CD8-positive, alpha-beta memory T cell (primary cell): ENCODE measurements at places on chromosomes 3 and 15.

DNA sequence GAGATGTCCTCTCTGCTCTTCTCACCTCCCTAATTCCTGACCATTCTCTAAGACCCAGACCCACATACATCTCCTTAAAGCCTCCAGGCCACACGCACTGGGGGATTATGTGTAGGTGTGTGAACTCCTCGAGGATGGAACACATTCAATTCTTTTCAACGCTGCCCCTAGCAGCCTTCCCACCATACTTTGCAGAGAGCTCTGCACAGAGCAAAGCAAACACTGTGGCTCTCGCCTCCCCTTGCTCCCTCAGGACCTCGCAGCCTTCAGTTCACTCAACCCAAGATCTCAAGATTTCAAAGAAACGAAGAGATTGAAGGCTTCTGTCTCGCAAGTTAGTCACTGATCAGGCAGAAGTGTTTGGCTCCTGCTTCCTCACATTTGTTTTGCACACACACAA is 6.0 kb downstream of the ACTC1 start:
- no peak for DNase-seq

DNA sequence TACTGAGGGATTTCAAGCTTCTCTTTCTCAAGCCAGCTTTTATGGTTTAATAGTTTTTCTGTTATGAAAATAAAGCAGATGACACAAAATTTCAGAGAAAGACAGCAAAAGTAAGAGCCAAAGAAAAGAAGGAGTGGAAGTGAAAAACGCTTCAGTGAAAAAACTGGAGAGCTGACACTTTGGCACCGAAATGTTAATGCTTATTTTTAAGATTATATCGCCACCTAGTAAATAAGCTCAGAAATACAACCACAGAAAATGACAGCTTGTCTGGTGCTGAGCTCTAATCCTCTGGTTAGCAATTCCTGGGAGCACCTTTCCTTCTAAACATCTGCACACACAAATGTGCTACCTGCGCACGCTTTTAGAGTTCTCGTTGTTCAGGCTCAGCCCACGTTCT is 101.6 kb downstream of the ZPLD1 start:
- no peak for DNase-seq

- DNase-seq = no peak
Measured at GRCh38 chr15:74395319-74396145, 28.1 kb upstream of the CYP11A1 start.

GRCh38 chr15:45821390-45821789 is 186.6 kb downstream of the SQOR start:
- DNase-seq = no peak

DNA sequence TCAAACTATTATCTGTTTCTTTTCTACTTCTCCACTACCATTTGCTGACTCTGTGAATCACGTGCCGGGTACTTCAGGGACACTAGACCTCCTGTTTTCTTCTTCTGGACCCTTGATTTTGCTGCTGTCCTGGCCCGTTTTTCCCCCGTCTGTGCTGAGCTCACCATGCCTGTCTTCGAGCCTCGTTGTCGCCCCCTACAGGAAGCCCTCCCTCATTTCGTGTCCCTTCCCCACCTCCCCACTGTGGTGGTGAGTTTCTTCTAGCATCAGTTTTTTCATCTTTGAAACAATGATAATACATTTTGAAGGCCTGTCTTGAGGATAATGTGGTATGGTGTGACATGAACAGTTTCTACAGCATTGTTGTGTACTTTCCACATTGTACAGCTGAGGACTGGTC is 12.8 kb downstream of the GABRG3 start:
- no peak for DNase-seq

- DNase-seq = no peak
Measured at GRCh38 chr3:195110647-195111318, 160.2 kb downstream of the XXYLT1 start.

GRCh38 chr3:52005571-52005986 is 9.9 kb upstream of the RPL29 start:
- no peak for DNase-seq

DNA sequence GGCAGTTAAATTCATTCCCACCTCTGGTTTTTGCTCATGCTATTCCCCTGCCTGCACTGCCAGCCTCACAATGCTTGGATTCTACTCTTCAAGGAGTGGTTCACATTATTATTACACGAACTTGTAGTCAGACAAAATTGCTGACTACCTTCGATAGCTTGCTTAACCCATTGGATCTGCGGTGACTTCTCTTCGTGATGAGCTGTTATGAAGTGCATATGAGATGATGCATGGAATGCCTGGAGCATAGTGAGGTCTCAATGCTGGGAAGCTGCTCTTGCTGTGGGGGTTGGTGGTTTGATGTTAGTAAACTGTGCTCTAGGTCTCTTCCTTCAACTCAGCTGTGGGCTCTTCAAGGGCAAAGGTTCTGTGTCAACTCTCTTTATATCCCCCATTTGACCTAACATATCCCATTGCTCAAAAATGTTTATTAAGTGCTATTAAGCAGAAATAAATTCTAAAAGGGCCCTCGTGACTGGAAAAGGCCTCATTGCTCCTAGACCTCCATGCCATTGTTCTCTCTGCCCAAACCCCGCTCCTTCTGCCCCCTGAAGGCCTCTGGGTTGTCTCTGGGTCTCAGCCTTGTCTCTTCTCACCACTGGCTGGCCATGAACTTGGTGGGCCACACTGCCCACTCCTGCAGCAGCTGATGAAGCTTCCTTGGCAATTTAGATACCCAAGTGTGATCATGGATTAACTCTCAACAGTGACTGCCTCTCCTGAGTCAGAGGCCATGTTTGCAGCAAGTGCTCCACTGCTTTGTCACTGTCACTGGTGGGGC is 4.5 kb upstream of the SLCO2A1 start:
- DNase-seq = no peak

GRCh38 chr15:38454696-38455090 is 766 bp downstream of the FAM98B start:
- DNase-seq = no peak

DNA sequence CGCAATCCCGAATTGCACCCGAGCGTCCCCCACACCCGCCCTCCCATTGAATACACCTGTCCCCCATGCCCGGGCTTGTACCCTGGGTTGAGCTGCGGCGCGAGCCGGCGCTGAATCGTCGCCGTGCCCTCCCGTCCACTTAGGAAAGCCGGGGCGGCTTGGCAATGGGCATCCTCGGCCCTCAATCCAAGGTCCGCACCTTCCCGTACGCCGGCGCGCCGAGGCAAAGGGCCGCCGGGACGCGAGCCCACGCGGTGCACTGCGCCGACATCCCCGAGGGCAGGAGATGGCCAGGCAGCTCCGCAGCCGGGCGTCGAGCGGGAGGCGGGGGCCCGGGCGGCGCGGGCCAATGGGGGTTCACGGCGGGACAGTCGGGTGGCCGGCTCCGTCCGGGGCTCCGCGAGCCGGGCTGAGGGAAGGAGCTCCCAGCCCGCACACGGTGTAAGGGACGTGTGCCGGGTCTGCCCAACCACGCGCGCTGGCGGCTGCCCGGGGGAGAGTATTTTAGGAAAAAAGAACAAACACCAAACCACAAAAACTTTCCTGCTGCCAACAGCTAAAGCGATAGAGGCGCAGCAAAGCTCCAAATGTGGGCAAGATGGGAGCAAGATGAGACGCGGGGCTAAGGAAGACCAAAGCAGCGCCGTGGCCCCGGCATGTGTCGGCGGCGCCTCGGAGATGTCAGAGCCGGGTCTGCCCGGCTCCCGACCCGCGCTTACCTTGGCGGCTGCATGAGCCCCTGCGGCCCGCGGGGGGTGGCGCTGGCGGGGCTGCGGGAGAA is 621 bp downstream of the RGMA start:
- DNase-seq = no peak

GRCh38 chr3:124964387-124964786 is 29.8 kb upstream of the MUC13 start:
- no peak for DNase-seq

GRCh38 chr15:46326173-46326572 is 691.3 kb downstream of the SQOR start:
- no peak for DNase-seq

- no peak for DNase-seq
Measured at GRCh38 chr3:70916375-70917055, 604.1 kb upstream of the MDFIC2 start.
